ENCODE measurements at places on chromosomes 12 and 14. TPM values are rescaled to one million over a fixed set of nuclear protein-coding genes. Genes with fewer than 3 reads are reported as not detected.

DNA sequence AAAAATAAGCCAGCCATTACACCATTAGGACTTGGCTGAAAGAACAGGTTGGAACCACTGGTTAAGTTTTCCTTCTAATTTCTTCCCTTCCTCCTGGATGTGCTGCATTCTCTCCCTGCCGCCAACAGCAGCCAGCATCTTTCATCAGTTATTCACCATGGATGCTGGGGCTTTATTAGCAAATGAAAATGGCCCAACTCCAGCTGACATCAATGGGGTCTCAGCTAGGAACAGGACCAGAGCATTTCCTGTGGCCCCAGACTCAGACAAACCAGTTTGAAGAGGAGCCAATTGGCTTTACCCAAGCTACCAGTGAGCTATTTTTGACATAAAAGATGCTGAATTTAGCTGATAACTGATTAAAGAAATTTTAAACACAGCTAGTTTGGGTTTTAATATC is 26.0 kb upstream of the TBX5 start:
- DNase-seq = no peak
- no peaks in the 10 kb centered on the region for H3K4me1 ChIP-seq
- no peaks in the 10 kb centered on the region for H3K36me3 ChIP-seq
- H3K27ac ChIP-seq = no peak overlapping the region
- H3K4me3 ChIP-seq = no peak overlapping the region

Gene AMHR2
- 1.3 TPM for total RNA-seq

DNA sequence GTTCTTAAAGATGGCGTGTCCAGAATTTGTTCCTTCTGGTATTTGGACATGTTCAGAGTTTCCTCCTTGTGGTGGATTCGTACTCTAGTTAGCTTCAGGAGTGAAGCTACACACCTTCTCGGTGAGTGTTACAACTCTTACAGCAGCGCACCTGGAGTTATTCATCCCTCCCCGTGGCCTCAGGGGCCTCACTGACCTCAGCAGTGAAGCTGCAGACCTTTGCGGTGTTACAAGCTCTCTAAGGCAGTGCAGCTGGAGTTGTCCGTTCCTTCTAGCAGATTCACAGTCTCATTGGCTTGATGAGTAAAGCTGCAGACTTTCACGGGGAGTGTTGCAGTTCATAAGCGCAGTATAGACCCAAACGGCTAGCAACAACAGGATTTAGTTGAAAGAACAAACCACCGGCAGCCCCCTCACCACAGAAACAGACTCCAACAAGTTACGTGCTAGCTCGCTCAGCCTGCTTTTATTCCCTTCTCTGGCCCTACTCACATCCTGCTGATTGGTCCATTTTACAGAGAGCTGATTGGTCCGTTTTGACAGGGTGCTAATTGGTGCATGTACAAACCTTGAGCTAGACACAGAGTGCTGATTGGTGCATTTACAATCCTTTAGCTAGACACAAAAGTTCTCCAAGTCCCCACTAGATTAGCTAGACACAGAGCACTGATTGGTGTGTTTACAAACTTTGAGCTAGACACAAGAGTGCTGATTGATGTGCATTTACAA is 4.5 kb upstream of the CDKN3 start:
- no peak overlapping the region for H3K4me3 ChIP-seq
- no peak overlapping the region for H3K27ac ChIP-seq
- no peaks in the 10 kb centered on the region for H3K36me3 ChIP-seq
- peaks cover 3% of the 10 kb centered on the region for H3K4me1 ChIP-seq
- peaks cover 6% of the 10 kb centered on the region for H3K27me3 ChIP-seq
- no peak for DNase-seq

- no peak overlapping the region for H3K4me3 ChIP-seq
- H3K36me3 ChIP-seq = no peaks in the 10 kb centered on the region
- H3K27ac ChIP-seq = no peak overlapping the region
Measured at GRCh38 chr14:26833621-26834176, 235.9 kb upstream of the NOVA1 start.

GRCh38 chr14:104263675-104264358 is 125.4 kb downstream of the KIF26A start:
- H3K4me3 ChIP-seq = no peak overlapping the region
- no peak for DNase-seq
- H3K27ac ChIP-seq = no peak overlapping the region
- peaks cover 6% of the 10 kb centered on the region for H3K27me3 ChIP-seq
- H3K4me1 ChIP-seq = peaks cover 11% of the 10 kb centered on the region

Data from endothelial cell (in vitro differentiated cells).